CD4-positive, alpha-beta T cell treated with Interferon gamma for 1 hour (primary cell): ENCODE measurements at places on chromosomes 6 and 20.

DNA sequence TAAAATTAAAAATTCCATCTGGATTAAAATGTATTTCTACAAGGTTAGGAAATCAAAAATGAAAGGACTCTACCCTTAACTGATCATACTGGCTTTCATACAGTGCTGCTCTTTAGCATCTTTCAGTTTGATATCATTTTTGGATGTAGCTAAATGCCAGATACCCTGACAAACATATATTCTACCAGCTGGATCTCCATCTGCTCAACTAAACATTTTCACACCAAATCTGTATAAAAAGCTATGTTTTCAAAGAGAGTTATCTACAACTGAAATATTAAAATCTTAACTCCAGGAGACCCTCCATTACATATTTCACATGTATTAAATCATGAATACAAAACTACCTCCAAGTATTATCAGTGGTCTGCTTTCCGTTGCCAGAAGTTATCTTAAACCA, 95.7 kb downstream of the EPHA7 start:
- no peak for DNase-seq

GRCh38 chr6:168649209-168649608, 208.2 kb downstream of the SMOC2 start:
- DNase-seq = no peak

DNA sequence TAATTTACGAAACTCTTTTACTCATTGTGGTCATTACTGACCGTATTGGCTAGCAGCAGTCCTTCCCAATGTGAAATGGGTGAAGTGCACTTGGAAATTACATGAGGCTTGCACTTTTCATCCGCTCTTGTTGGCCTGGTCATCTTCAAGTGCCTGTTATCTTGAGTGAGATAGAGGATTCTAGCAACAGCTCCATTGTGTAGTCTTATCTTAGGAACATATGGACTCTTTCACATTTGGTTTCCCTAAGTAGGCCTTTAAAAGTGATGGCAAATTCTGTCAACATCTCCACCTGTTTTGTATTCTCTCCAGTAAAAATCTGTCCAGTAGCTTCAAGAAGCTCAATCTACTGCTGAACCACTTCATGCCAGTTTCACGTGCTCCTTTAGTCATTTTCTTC, 114.8 kb upstream of the MARCKS start:
- DNase-seq = no peak

DNA sequence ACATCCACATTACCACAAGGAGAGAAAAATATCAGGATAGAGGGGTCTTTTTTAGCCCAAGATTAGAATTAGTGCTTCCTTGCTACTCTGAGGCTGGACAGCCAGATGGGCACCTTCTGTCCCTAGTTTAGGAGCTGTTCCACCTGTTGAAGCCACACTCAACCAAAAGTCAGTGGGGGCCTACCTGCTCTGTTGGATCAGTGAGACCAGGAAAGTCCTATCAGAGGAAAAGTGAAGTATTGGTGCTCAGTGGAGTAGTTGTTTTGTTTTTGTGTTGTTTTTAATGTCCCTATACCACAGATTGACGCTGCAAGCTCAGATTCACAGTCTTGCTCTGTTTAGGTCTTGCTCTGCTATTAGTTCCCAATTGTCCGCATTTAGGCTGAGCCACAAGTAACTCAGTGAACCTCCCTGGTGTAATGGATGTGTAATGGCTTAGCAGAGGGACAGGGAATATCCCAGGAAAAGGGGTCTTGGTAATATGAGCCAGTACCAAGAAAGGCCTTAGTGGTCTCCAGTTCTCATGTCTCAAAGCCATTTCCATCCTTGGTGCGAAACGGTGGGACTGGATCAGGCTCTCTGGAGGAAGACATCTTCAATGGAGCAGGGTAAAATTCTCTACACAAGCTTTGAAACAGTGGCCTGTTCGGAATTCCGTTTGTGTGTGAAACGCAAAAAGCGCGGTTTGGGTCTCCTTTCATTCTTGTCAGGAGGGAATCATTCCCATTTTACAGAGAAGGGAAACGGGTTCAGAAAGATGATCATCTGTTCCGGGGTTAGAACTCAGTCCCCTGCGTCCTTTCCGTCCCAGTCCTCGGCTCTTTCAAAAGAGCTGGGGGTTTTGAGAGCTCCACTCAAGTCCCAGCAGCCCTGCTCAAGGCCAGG, 631 bp upstream of the PABPC1L start:
- no peak for DNase-seq

GRCh38 chr6:137363805-137364138, 130.4 kb downstream of the OLIG3 start:
- no peak for DNase-seq

GRCh38 chr6:144364782-144365181, 79.6 kb downstream of the UTRN start:
- DNase-seq = no peak

GRCh38 chr6:16399158-16399557, 160.8 kb downstream of the GMPR start:
- no peak for DNase-seq

DNA sequence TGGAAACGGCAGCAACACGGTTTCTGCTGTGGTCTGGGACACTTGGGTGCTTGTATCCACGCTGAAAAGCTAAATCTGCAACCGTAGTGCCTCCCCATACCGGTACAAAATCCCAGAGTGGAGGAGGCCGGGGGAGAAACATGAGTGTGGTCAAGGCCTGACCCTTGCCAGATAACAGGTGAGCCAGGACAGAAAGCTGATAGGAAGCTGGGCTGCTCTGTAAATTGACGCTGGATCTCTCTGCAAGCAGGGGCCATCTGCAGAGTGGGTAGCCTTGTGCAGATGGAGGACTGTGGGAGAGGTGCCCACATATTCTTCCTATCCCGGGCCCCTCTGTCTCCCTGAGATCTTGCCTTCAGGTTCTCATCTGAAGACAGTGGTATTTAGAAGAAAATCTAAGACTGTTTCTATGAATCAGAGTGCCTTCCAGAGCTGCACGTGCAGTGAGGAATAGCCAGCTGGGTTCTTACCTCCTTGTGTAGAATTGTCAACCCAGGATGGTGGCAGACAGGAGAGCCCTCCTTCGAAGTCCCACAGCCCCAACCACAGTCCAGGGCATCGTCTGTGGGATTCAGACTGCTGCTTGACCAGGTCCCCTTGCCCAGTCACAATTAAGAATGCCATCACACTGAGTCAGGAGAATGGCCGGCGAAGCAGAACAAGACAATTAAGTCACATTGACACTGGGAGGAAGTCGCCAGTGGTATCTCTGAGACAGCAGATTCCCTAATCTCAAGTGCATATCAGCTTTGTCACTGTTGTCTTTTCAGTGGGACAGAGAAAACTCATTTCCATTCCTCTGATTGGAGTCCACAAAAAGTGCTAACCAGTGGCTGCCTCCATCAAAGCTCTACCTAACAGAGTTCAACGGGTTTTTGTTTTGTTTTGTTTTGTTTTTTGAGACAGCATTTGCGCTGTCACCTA, 100.0 kb upstream of the RIPOR2 start:
- peak; percentile 16 for DNase-seq

GRCh38 chr6:28555136-28555535, 29.5 kb downstream of the GPX5 start:
- no peak for DNase-seq

GRCh38 chr6:399785-400534, 8.4 kb downstream of the IRF4 start:
- peak; percentile 57 for DNase-seq

DNA sequence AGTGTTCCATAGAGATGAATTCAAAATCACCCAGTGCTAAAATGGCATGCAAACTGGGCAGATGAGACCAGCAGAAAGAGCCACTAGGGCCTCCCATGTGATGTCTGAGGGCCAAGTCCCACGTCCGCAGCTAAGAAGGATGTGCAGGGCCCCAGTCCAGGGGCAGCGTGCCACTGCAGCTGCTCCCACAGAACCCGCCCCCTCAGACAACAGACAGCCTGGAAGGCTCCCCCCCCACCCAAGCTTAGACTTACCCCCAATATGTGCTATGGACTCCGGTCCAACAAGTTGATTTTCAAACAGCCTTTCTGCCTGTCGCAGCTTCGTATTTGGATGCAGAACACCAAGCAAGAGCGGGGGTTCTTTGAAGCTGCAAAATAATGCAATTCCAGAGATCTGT, 14.0 kb downstream of the APMAP start:
- DNase-seq = no peak

DNA sequence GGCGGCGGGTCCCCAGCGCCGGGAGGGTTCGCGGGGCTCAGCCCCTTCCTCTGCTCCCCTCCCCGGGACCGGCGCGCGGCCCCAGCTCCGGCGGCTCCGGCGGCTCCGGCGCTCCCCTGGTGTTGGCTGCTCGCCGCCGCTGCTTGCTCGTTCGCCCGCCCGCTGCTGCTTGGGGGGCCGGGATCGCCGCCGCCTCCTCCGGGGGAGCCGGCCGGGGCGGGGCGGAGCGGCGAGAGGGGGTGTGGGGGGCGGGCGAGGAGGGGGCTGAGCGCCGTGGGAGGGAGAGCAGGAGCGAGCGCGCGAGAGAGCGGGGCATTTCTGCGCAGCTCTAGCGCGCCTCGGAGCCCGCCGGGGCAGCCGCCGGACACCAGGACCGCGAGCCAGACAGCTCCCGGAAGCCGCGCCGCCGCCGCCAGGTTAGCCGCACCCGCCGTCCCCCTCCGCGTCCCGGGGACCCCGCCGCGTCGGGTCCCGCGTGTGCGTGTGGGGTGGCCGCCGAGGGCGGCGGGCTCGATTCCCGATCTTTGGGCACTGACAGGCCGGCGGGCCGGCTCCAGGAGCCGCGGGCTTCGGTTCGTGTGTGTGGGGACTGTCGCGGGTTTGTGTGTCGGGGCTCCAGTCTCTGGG, 62.0 kb upstream of the EPB41L1 start:
- DNase-seq = no peak

DNA sequence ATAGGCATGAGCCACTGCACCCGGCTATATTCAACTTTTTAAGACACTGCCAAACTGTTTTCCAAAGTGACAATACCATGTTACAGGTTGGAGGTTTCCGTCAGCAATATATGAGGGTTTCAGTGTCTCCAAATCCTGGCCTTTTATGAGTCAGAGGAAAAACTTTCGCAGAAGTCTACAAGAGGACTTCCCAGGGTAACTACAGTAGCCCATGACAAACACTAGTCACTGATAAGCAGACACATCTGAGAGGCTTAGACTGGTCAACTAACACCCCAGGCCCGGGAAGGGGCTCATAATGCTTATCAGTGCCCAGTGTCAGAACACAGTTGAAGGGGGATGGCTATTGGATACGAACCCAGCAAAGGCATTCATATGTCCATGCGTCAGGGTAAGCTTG, 85.4 kb downstream of the SOX4 start:
- no peak for DNase-seq

- no peak for DNase-seq
Measured at GRCh38 chr6:100229512-100229911, 235.2 kb downstream of the SIM1 start.

- DNase-seq = peak; percentile 84
Measured at GRCh38 chr6:44058617-44059358, 68.5 kb downstream of the MRPL14 start.

- no peak for DNase-seq
Measured at GRCh38 chr6:87832025-87832825, 130.2 kb upstream of the AKIRIN2 start.

GRCh38 chr6:132698608-132699007, 15.2 kb downstream of the VNN1 start:
- DNase-seq = no peak

DNA sequence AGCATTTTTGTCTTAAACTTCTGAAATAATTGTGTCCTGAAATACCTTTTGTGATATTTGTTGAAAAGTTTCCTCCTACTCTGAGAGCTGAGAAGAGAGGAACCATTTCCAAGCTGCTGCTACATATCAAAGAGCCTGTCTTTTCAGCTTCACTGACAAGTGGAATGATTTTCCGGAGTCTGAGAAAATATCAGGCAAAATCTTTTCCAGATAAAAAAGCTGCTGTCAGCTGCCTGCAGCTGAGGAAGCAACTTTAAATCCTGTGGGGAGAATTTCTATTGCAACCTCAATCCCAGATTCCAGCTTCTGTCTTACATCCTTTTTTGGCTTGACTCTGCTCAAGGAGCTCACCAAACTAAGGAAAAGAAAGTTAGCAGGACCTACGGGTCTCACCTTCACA, 904.3 kb downstream of the PHF3 start:
- no peak for DNase-seq

- DNase-seq = no peak
Measured at GRCh38 chr20:54431156-54431944, 44.0 kb upstream of the DOK5 start.

- DNase-seq = no peak
Measured at GRCh38 chr6:67933278-67933677, 701.8 kb upstream of the ADGRB3 start.
